Stimulated activated CD4-positive, alpha-beta T cell treated with anti-CD3 and anti-CD28 coated beads, Interleukin-1b, Interleukin-23, amount 100 ng/mL, for 1 hour (primary cell): ENCODE measurements at places on chromosomes 5 and 9.

- no peak for DNase-seq
These were observed 17.0 kb downstream of the PALM2AKAP2 start for GRCh38 chr9:109797006-109797405.

DNA sequence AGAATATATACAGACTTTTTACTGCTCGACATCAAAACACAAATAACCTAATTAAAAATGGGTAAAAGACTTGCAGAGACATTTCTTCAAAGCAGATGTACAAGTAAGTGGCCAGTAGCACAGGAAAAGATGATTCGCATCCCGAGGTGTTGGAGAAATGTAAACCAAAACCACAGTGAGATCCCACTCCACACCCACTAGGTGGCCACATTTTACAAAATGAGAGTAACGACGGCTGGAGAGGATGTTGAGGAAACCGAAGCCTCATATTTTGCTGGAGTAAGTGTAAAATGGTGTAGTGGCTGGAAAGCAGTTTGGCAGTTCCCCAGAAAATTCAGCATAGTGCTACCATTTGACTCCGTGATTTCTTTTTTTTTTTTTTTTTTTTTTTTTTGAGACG lies 21.3 kb upstream of the GBGT1 start:
- no peak for DNase-seq

DNA sequence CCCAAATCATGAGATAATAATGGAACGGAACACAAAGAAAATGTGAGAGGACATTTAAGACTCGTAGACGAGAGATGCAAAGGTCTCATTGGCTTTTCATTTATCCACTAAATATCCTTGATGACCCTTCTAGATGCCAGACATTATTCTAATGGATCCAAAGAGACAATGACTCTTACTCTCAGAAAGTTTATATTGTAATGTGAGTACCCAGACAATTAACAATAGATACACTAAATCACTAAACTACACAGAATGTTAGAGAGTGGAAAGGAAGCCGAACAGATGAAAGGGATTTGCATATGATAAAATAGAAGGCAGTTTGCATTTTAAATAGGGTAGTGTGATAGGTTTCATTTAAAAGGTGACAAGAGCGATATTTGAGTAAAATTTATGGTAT lies 973.3 kb downstream of the TAF11L14 start:
- DNase-seq = no peak

DNA sequence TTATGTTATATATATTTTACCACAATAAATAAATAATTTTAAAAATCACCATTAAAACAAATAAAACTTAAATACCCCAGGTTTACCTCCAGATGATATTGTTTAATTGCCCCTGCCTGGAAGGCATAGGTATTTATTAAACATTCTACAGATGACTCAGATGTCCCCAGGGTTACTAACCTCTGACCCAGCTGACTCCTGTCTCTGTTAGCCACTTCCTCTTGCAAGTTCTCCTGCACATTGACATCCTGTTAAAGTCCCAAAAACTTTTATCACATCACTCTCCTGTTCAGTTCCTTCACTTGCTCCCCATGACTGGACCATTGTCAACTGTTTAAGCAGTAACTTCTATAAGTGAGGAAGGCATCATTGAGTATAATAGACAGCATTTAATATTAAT lies 37.0 kb upstream of the RAB3C start:
- no peak for DNase-seq
